ENCODE measurements at places on chromosomes 5 and 9. TPM values are rescaled to one million over a fixed set of nuclear protein-coding genes. Genes with fewer than 3 reads are reported as not detected.

SV2C gene
- not detected for total RNA-seq

ACER2 gene
- total RNA-seq, result 1.6 TPM

NPR3 gene
- total RNA-seq, result 82.2 TPM

PCDHB12 gene
- total RNA-seq, result 0.15 TPM
